ENCODE measurements at places on chromosomes 12 and 14.

- DNase-seq: peak; percentile 22
Observed at GRCh38 chr12:24948420-24948756, 513 bp downstream of the BCAT1 start.

GRCh38 chr14:64422756-64423155 is 34.6 kb downstream of the MTHFD1 start:
- DNase-seq: no peak

DNA sequence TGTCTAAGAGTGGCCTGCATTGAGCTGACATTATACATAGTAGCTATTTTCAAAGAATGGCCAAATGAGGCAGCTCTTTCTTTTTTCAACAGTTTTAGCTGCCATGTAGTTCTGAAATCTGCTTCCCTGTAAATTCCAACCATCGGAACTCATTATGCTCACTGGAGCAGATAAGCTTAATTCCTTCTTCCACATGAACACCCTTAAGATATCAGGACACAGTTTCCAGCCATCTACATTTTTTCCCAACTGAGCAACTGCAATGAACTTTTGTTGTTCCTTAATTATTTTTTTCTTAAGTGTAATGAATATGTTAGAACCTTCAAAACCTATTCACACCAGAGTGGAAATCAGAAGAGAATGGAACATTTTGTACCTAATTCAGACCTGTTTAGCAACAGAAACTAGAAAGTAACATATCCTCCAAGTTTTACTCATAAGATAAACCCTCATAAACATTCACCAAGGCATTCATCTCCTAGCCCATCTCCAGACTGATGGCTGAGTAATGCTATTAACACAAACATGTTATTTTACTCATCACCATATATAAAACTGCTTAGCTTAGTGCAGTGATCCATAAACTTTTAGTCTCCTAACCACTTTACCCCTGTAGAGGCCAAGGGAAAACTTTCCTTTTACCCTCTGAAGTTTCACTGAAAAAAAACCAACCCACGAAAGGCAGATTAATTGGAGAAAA is 296.1 kb upstream of the SYT1 start:
- DNase-seq: no peak

DNA sequence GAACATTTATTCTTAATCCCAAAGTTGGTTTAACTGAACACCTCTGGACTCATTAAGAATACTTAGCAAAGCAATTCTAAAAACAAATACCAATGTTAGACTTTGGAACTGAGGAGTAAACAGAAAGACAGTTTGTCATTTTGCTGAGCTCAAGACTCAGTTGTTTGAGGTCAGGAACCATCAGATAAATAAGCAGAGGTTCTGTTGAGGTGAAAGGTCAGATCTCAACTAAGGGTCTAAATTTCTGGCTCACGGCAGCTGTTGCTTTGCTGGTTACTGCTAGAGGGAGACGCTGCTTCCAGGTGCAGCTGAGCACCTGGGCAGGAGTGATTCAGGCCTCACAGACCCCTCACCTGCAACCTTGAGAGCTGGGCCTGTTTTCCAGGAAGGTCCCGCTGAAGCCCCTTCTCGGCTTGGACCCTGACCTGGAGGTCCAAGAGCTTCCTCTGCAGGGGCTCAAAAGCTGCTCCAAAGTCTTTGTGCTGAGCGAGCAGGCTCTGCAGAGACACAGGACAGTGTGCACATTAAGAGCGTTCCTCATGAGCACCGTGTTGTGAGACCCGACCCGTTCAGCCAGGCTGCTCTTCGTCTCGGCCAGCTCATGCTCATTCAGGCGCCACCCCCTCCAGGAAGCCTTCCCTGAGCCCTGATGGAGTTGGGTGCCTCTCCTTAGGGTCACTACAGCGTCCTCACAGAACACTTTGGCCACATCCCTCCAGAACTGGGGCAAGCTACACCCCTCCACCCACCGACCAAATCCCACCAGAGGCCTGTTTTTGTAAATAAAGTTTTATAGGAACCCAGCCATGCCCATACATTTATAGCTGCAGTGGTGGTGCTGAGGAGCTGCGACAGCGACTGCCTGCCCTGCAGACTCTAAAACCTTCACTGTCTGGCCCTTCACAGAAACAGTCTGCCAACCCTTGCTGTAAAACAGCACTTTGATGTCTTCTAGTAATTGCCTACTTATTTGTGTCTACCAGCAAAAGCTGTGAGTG is 72.0 kb downstream of the SYNE3 start:
- DNase-seq: no peak

- no peak for DNase-seq
Observed at GRCh38 chr12:79956896-79957295, 22.0 kb upstream of the PPP1R12A start.

- DNase-seq: peak; percentile 57
Observed at GRCh38 chr14:22002860-22003284, 329.3 kb upstream of the OR4E1 start.

DNA sequence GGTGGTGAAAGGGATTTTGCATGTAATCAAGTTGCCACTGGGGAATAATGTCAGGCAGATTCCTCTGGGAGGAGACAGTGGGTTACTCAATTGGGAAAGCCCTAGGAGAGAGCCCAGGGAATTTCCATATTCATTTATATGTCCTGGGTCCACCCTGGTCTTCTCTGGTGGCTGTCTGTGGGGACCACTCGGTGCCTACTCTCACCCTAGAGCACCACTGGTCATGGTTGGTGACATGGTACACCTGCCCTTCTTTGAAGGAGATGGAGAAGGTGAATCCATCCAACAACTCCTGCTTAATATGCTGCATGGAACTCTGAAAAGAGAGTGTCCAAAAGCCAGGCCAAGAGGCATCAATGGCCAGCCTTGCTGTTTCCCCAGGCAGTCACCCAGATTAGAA is 12.8 kb upstream of the RERG start:
- DNase-seq: no peak

DNA sequence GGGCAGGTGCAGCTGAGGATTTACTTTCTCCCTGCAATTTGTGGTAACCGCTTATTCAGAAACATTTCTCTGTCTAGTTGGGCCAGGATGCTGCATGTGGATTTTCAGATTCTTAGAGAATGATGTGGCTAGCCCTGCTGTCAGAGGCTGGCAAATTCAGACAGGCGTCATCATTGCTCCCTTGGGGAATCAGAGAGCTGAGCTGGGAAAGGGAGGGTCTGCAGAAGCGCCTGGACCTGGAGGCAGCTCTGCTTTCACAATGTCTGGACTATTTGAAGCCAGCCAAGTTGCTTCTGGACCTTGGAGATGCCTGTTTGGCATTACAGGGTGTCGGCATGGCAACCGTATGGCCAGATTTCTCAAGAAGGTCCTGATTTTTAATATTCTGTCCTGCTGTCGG is 3.4 kb downstream of the GALNT16 start:
- DNase-seq: no peak

- no peak for DNase-seq
Observed at GRCh38 chr12:65443038-65443437, 164.6 kb downstream of the MSRB3 start.

DNA sequence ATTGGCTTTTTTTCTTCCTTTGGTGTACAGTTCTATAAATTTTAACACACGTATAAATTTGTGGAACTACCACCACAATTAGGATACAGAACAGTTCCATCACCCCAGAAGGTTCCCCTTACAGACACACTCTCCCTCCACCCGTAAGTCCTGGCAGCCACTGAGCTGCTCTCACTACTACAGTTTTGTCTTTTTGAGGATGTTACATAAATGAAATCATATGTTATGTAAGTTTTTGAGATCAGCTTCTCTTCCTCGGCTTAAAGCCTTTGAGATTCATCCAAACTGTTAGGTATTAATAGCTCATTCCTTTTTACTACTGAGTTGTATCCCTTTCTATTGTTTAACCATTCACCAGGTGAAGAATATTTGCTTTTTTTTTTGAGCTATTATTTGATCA is 74.3 kb upstream of the SLC24A4 start:
- DNase-seq: no peak

GRCh38 chr14:82159624-82160023 is 626.0 kb upstream of the SEL1L start:
- DNase-seq: no peak

DNA sequence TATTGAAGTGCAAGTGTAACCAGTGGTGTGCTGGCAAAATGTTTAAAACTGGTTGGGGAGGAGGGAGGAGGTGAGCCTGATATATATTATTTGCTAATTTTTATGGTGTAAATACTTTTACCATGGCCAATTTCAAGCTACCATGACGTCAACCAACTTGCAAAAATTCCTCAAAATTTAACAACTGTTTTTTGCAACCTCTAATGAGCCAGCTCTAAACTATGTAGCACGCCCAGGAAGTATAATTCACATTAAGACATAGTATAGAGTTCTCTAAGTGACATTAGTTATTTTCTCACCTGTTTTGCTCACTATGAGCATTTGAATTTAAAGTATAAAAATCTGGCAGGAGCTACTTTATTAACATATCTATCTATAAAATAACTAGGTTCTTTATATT is 41.4 kb downstream of the ATL1 start:
- no peak for DNase-seq

DNA sequence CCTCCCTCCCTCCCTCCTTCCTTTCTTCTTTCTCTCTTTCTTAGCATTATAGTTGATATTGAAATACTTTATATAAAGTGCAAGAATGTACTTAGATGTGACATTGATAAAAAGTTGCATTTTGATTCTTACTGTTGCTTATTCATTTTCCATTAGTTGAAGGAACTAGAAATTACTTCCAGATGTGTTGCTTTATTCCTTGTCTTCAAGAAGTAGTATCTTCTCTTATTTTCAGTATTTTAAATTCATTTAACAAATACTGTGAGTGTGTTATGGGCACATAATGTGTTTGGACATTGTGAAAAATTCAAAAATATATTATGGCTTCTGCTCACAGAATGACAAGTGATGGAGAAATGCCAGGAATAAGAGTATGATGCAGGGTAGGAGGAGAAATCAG is 45.6 kb downstream of the TRMT5 start:
- DNase-seq: no peak

GRCh38 chr12:92759634-92760268 is 57.0 kb downstream of the PLEKHG7 start:
- no peak for DNase-seq

- DNase-seq: peak; percentile 46
Observed at GRCh38 chr12:124388679-124389137, 93.8 kb downstream of the RFLNA start.

- DNase-seq: no peak
Observed at GRCh38 chr12:84911271-84912197, 1.1 kb downstream of the SLC6A15 start.

DNA sequence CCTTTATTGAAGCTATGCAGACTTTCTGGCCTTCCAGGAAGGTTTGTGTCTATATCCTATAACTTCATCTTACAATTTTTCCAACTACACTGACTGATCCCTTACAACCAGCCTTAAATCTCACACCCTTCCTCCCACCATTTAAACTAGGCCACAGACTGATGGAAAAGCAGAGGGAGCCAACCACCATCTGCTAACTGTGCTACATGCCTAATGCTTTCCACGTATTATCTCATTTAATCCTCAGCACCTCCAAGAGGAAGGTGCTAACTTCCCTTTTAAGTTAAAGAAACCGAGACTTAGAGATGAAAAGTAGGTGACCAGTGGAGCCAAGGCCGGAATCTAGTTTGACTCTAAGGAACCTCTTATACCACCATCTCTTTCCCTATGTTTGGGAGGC is 22.7 kb upstream of the BLTP3B start:
- no peak for DNase-seq

DNA sequence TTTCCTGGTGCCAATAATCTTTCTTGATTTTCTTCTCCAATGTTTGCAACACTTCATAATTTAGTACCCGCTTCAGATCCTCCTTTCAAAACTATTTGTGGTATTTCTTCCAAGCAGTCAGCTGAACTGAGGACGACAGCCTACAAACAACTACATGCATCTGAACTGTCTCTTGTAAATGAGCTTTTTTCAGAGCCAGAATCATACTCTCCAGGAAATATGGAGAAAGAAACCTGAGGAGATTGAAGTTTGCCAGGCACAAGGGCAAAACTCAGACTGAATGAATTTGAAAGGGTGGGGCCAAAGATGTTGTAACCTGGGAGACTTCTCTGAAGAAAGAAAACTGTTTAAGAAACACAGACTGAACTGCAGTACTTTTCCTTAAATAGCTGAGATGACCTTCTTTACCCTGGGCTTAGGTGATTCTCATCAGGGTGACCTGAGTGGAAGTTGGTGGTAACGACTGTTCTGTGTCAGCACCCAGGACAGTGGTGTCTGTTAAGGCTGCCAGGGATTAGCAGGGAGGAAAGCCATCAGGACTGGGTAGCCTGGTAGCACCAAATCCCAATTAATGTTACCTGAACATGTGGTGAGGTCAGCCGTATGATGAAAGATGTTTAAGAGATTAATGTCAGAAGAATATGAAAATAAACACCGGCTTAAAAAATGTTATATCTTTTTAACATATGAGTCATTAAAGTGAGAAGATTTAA is 95.0 kb downstream of the TGFB3 start:
- no peak for DNase-seq

- DNase-seq: no peak
Observed at GRCh38 chr12:106171117-106171750, 32.5 kb upstream of the NUAK1 start.

DNA sequence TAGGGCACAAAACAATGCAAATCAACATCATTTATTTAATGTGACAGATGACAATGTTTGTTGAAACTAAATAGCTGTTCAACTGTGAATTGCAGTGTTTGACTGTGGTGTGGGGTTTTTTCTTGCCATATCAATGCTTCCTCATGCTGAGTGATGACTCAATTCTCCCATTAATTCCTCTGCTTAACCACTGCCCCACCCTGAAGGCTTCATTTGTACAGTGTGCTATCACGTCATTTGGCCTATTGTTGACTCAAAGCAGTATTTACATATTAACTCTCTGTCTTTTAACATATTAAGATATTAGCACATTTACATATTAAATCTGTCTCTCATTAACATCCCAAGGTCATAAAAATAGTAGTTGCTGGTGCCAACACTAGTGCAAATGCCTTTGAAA is 164.8 kb upstream of the NRXN3 start:
- no peak for DNase-seq

GRCh38 chr14:35154016-35154415 is 31.7 kb downstream of the PRORP start:
- no peak for DNase-seq

DNA sequence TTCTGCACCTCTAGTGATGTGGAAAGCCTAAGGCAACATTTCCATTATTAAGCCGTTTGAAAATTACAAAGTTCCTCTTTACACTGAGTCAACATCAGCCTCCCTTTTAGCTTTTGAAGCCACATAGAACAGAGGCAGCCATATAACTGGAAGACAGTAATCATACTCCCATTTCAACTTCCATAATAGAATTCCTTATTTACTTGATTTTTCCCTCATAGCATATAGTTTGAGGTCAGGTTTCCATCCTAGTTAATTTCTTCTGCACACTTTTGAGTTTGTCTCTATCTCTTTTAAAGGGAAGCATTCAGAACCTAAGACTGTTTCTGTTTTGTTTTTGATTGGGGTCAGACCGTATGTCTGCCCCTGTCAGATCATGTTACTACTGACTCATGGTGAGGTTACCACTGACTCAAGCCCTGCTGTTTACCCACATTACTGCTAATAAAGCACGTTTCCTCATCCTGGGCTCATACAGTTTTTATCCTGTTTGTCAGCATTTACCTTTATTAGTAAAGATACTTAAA is 161.0 kb downstream of the SLC38A4 start:
- DNase-seq: no peak

- DNase-seq: no peak
Observed at GRCh38 chr12:9051158-9051550, 61.8 kb downstream of the KLRG1 start.

- DNase-seq: no peak
Observed at GRCh38 chr14:54197369-54197768, 199.4 kb upstream of the CDKN3 start.

- DNase-seq: no peak
Observed at GRCh38 chr14:80628547-80628946, 313.0 kb downstream of the CEP128 start.

- no peak for DNase-seq
Observed at GRCh38 chr12:93443576-93443975, 1.8 kb upstream of the UBE2N start.

- DNase-seq: no peak
Observed at GRCh38 chr14:98692832-98693231, 579.2 kb downstream of the BCL11B start.
